ENCODE measurements at places on chromosomes 3 and 15.

- DNase-seq: peak; percentile 9
Measured at GRCh38 chr3:48039487-48040190, 23.4 kb upstream of the MAP4 start.

DNA sequence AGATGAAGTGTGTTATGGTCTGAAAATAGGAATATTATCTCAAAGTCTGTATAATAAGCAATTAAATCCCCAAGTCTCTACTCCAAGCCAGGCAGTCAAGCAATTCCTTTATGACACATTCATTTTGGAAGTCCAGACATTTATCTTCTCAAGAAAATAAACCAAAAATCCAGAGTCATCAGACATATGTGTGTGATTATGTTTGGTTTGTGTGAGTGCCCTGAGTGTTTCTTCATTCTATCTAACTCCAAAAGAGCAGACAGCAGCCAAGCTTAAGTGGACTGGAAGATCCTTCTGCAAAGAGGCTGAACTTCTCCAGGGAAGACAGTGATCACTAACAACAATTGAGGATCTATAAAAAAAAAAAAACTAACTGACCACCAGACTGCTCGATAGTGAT is 239.8 kb downstream of the STAG1 start:
- DNase-seq: no peak

GRCh38 chr3:119582178-119582577 is 2.9 kb downstream of the ADPRH start:
- DNase-seq: no peak

GRCh38 chr3:143450632-143451031 is 331.1 kb downstream of the CHST2 start:
- no peak for DNase-seq

DNA sequence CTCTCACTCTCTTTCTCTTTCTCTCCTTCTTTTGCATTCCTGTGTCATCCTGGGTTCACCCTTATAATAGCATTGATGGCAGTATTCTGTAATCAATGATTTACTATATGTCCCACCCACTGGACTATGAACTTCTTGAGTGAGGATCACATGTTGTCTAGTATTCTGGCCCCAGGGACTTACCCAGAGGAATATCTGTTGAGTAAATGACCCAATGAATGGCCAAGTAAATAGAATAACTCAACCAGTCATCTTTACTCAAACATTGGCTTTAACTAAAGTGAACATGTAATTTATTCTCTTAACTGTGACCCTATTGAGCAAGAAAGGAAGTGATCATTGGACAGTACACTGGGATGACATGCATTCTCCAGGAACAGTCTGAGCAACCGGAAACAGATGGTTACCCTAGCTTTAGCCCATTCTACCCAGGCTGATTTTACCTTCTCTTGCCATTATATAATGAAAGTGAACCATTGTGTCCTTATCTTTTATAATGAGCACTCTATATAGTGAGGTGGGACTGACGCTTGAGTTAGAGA is 94.5 kb upstream of the SOX14 start:
- no peak for DNase-seq

GRCh38 chr3:14508966-14509795 is 31.0 kb downstream of the GRIP2 start:
- peak; percentile 15 for DNase-seq

DNA sequence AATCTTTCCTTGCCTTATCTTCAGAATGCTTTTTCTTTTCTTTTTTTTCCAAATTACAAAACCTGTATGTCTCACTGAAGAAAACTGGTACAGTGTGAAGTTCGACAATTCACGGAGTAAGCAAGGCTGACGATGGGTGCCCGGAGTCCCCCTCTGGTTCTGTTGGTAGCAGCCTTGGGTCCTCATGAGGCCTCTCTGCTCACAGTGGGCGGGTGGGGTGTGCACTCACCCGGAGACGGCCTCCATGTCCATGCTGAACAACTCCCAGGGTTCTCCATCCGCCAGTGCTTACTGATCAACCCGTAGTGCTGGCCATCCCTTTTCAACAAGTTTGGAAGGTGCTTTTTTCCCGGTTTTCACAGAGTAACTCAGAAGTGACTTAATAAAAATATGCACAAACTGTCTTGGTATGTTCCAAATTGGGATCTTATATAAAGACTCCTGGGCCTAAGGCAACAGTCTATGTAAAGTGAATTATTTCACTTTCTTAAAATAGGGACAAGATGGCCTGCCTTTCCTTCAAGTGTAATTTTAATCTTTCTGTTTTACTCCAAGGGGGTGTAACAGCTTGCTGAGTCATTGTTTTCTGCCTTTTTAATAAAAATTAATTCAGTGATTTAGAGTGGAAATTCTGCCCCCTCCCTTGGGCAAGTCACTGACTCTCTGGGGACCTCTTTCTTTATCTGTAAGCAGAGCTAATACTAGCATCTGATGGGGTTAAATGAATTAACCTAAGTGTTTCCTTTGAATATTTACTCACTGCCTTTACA is 23.7 kb downstream of the LRRK1 start:
- no peak for DNase-seq

DNA sequence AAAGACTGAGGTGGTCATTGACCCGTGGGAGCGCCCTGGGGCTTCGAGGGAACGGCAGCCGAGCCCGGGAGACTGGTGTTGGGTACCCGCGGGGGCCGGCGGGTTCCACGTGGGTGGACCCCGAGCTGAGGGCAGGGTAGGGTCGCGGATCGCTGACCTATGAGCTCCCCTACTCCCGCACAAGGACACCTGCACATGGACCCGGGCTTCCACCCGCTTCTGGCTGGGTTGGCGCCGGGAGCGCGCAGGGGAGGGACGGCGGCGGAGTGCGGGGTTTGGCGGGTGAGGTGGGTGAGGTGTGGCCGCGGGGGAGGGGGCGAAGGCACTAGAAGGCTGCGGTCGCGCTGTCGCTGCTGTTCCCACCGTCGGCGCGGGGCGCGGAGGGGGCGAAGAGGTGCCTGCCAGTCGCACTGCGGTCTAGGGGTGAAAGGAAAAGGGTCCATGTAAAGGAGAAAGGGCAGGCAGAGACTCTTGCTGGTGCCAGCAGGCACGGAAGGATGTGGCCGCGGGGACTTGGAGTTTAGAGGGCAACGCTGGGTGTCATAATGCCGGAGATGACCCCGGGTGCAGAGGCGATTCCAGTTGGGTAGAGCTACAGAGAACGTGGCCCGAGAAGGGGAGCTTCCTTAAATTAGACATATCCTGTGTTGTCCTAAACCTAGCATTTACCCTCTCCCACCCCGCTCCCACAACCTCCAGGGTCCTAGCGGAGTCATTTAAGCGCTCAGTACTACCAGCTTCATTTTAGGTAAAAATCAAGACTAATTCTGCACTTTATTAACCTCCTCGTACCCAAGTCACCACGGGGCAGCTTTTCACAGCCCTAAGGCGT is 245.9 kb upstream of the TOPAZ1 start:
- no peak for DNase-seq

GRCh38 chr3:195911041-195911945 is 2.9 kb upstream of the TNK2 start:
- no peak for DNase-seq

- no peak for DNase-seq
Measured at GRCh38 chr3:160616716-160617115, 51.3 kb upstream of the KPNA4 start.

DNA sequence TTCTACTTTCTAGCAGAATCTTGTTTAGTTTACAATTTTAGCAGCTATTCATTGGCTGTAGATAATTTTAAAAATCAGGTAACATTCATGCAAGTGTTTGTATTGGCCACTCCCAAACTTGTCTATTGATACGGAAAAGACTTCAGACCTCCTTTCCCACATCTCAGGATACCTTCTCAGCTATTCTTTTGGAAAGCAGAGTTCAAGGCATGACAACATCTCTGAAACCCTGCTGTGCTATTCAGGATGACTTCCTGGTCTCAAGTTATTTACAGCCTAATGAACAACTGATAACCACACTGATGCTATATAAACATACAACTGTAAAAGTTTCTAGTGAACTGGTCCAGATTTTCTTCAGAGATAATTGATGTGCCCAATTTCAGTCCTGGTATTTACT is 55.8 kb downstream of the DZIP3 start:
- no peak for DNase-seq

- DNase-seq: no peak
Measured at GRCh38 chr3:73352841-73353645, 271.7 kb downstream of the PDZRN3 start.

GRCh38 chr3:174442302-174442682 is 416.8 kb upstream of the NAALADL2 start:
- DNase-seq: no peak

DNA sequence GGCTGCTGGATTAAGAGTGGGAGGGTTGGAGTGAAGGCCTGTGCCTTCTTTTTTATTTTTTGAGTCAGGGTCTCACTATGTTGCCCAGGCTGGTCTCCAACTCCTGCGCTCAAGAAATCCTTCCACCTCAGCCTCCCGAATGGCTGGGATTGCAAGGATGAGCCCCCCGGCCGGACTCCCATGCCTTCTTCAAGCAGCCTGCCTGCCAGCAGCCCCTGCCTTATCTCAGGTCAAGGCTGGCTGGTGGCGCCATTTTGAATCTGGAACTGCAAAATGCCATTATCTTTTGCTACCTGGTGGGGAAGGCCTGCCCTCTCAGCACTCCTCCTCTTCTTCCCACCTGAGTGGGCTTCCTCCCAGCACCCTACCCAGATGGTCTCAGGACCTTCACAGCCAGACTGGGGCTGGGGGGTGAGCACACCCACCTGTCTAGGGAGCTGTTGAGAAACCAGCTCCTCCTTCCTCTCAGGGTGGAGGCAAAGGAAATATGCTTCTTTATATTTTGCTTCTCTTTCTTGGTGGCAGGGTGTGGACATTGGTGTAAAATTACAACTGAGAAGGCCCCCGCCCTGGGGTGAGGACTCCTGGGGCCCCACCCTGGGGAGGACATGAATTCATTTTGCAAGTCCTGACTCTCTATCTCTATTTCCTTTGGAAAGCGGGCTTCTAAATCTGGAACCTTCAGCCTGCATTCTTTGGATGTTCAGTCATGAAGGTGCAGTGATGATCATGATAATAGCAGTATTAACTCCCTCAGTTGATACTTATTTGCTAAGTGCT is 7.7 kb upstream of the FLNB start:
- DNase-seq: no peak

- no peak for DNase-seq
Measured at GRCh38 chr3:123385981-123386380, 62.9 kb downstream of the ADCY5 start.

GRCh38 chr3:156605686-156606605 is 51.0 kb upstream of the SSR3 start:
- DNase-seq: peak; percentile 78

GRCh38 chr15:84819791-84820190 is 2.6 kb downstream of the ALPK3 start:
- DNase-seq: no peak

- peak; percentile 86 for DNase-seq
Measured at GRCh38 chr3:56303487-56303886, 164.8 kb downstream of the ERC2 start.

GRCh38 chr3:59764171-59764570 is 714.3 kb upstream of the CFAP20DC start:
- no peak for DNase-seq

GRCh38 chr3:111473550-111473949 is 68.4 kb upstream of the CD96 start:
- peak; percentile 7 for DNase-seq

DNA sequence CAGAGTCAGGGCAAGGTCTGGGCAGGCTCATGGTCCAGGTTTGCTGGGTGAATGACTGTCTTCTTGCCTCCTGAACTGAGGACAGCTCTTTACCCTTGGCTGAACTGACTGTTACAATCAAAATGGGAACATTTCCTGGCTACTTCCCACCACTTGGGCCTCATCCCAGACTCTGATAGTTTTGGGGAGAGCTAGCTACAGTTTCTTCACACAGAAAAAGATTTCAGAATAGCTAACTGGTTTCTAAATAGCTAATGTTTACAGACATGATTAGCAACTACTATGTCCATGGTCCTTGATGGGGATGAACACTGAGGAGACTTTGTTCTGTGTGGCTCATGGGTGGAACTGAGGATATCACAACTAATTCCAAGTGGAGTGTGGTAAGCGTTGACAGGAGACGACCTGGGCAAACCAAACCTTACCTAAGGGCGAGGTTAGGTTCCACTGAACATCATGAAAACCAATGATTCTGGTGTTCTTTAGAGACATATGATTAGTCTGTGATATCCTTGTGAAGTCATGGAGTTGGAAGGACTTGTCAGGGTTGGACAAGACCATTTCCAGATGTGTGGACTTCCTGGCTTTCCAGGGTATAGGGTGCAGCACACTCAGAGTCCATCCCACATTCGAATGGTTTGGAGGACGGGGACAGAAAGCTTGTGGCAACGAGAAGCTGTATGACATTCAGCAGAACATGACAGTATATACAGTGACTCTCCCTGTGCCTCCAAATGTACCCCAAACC is 7.3 kb downstream of the ALPK3 start:
- DNase-seq: no peak

DNA sequence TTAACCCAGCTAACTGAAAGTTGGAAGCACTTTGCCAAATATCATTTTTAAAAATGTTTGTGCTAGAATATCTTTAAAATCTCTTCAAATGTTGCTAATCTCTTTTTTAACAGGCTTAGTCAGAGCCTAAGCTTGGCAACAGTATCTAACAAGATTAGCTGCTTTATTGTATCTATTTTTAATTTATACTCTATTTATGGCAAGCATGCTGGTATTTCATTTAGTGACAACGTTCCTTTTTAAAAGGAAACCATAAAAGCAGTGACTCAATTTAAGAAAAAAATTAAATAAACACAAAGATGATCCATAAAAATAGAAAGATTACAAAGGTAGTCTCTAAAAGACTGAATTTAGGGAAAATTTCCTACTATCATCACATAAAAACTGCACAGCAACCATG is 40.5 kb downstream of the SLC12A6 start:
- DNase-seq: no peak

- DNase-seq: no peak
Measured at GRCh38 chr3:126380011-126380768, 14.5 kb upstream of the CFAP100 start.

DNA sequence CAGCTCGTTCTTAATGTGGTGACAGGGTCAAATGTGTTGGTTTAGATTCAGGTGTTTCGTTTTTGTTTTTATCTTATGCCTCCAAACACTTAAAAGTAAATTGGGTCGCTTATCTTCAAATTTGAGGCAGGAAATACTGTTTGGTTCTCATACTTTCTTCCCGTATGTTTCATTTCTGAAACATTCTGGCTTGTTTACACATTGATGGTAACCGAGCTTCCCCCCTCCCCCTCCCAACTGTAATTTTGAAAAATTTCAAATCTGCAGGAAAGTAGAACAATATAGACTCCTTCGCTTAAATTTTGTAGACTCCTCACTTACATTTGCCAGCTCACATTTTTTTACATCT is 64.9 kb downstream of the CMTM8 start:
- DNase-seq: no peak

- no peak for DNase-seq
Measured at GRCh38 chr3:181330821-181331563, 341.5 kb upstream of the DNAJC19 start.

DNA sequence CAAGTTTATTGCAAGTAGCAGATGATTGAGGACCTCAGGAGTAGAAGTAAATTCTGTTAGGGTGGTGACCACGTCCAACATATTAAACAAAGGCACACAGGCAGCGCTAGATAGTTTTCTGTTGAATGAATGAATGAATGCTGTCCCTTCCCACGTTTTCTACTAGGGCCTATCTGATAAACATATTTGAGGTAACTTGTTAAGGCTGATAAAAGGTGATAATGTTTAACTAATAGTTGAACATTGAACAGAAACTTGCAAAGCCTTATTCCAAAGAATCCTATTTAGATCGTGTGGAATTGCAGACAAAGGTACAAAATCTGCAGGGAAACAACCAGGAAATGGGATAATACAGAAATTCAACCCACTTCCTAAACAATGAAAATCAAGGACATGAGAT is 559.5 kb upstream of the SEMA6D start:
- DNase-seq: no peak
